Activated CD4-positive, alpha-beta memory T cell treated with anti-CD3 and anti-CD28 coated beads, Interleukin-2, amount 10 ng/mL, durations not matched to agents 7 days and 5 days (primary cell): ENCODE measurements at places on chromosomes 13 and 19. TPM values are rescaled to one million over a fixed set of nuclear protein-coding genes. Genes with fewer than 3 reads are reported as not detected.
A peak's percentile ranks its signal among the peaks of the same experiment; 100 is the strongest.

UPK1A gene
- 0.86 TPM for total RNA-seq

GRCh38 chr13:93226623-93227279, at the start of gene GPC6:
Gene GPC6 (plus strand): TSS chr13:93226807.
- H3K4me1 ChIP-seq, result no peaks in the 10 kb centered on the region
- H3K27me3 ChIP-seq, result peaks cover 34% of the 10 kb centered on the region
- no peak for DNase-seq
- peaks cover 5% of the 10 kb centered on the region for H3K36me3 ChIP-seq
- no peak within 1 kb of the TSS for H3K27ac ChIP-seq

DNA sequence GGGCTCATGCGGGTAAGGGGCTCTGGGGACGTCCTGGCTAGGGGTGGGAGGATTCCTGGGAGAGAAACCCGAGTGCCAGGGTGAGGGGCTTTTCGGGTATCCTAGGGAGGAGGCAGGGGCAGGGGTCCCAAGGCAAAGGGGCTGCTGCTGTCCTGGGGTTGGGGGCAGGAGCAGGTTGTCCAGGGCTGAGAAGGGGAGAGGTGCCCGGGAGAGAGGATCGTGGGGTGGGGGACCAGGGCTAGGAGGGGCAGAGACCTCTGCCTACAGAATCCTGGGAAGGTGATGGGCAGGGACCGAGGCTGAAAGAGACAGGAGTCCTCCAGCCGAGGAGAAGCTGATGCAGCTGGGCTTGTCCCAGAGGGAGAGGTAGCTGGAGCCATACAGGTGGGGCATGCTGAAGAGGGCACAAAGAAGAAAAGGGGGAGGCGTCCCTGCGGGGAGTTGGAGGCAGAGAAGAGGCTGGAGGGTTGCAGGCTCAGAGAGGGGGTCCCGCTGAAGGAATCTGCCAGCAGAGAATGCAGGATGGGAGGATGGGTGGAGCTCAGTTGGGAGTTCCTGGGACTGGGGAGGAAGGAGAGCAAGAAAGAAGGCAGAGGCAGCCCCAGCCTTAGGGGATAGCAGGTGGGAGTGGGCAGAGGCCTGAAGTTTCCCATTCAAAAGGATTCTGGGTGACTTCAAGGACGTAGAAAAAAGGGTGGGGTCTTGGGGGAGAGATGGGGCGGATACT, 574 bp downstream of the CYP2S1 start:
- H3K27ac ChIP-seq, result no peak overlapping the region
- H3K4me3 ChIP-seq, result peak overlapping the region; percentile 40
- peaks cover 47% of the 10 kb centered on the region for H3K27me3 ChIP-seq
- peaks cover 16% of the 10 kb centered on the region for H3K4me1 ChIP-seq
- no peak for DNase-seq
- no peaks in the 10 kb centered on the region for H3K36me3 ChIP-seq

DNA sequence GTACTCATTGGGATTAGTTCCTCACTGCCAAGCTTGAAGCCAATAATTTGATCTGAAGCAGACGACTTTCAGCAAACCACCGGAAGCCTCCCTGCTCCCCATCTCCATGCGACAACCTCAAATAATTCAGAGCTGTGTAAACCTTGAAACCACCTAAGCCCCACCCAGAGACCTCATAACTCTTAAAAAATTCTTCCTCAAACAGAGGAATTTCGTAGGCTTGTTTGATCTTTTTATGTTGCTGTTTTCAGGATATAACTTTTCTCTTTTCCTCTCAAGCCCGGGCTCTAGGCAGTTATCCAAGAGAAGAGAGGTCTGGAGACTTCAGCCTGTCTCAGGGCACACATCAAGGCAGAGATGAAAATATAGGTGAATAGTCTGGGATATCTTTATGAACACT, 311.6 kb downstream of the KCNRG start:
- H3K27me3 ChIP-seq, result peaks cover 8% of the 10 kb centered on the region
- H3K36me3 ChIP-seq, result no peaks in the 10 kb centered on the region
- no peak overlapping the region for H3K4me3 ChIP-seq
- DNase-seq, result no peak
- no peak overlapping the region for H3K27ac ChIP-seq

DNA sequence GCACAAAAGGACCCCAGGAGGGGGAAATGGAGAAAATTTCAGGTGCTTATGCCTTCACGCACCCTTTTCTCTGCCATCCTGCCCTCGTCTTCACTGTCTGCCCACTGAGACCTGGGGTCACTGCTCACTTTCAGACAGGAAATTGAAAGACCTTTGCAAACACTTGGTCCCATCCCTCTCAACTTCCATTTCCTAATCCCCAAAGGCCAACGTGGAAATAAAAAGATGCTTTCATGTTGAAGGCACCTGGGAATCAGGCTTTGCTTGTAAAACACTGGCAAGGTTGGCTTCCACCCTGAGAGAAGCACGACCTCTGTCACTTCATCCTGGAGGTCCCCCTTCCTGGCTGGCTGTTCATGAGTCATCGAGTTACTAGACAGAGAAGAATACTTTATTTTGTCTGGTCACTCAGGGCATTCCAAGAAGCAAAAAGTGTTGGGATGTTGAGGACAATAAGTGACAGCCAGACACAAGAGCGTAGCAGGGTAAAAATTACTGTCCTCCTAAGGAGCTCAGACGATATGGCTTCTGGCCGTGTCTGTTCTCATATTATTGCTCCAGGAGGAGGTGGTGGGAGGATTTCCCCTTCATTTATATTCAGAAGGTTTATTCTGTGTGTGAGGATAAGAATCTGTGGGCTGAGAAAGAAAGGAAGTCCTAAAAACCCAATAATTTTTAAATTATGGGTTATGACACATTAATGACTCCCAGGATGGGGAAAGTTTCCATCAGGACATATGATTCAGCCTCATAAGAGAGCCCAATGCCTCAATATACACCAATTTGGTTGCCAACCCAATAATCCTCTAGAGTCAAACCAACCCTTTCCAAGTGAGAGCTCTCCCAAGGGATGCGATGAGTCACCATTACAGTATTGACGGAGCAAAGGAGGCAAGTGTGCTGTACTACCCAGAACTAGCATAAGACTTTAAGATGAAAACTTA, 409.0 kb downstream of the COG6 start:
- H3K36me3 ChIP-seq, result no peaks in the 10 kb centered on the region
- no peaks in the 10 kb centered on the region for H3K27me3 ChIP-seq
- no peak for DNase-seq

DNA sequence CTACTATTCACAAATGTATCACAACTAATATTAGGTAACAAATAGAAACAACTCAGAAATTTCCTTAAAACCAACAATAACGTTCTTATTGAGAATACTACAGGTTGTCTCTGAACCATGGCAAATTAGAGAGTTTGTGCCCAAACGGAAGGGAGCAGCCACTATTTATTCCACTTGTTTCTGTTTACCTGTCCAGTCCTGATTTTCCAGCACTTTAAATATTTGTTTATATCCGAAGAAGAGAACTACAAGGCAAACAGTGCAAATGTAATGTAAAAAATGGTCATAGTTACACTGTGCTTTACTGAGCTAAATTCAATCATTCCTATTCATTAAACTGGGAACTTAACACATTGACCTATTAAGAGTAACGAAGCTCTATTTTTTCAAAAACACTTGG, 9.2 kb downstream of the SUCLA2 start:
- no peak overlapping the region for H3K27ac ChIP-seq
- DNase-seq, result no peak
- no peaks in the 10 kb centered on the region for H3K27me3 ChIP-seq
- no peak overlapping the region for H3K4me3 ChIP-seq
- peaks cover 60% of the 10 kb centered on the region for H3K36me3 ChIP-seq
- H3K4me1 ChIP-seq, result no peaks in the 10 kb centered on the region

- no peak overlapping the region for H3K4me3 ChIP-seq
- no peak for DNase-seq
- peaks cover 4% of the 10 kb centered on the region for H3K27me3 ChIP-seq
- H3K27ac ChIP-seq, result no peak overlapping the region
Measured at GRCh38 chr13:25632166-25632888, 260.6 kb downstream of the ATP8A2 start.

GRCh38 chr13:75610466-75610865, 25.7 kb upstream of the LMO7 start:
- H3K27me3 ChIP-seq, result no peaks in the 10 kb centered on the region
- no peak overlapping the region for H3K27ac ChIP-seq
- no peak overlapping the region for H3K4me3 ChIP-seq
- DNase-seq, result no peak
- no peaks in the 10 kb centered on the region for H3K4me1 ChIP-seq

DNA sequence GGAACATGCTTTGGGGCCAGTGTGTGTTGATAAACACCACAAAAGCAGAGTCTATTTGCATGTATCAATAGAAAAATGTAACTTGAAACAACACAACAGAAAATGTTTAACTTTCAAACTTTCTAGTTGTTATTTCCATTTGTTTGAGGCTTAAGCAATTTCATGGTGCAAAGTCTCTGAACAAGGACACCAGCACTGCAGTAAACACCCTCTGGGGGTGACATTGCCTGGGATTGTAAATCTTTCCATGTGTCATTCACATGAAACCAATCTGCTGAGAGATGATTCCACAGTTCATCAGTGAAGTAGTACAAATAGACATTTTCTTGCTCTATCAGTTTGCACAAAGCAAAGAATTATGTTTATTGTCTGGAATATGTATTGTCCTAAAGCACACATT, 124.5 kb downstream of the ITGBL1 start:
- DNase-seq, result no peak
- H3K27ac ChIP-seq, result no peak overlapping the region
- H3K27me3 ChIP-seq, result no peaks in the 10 kb centered on the region

METTL21C gene
- total RNA-seq, result not detected

DNA sequence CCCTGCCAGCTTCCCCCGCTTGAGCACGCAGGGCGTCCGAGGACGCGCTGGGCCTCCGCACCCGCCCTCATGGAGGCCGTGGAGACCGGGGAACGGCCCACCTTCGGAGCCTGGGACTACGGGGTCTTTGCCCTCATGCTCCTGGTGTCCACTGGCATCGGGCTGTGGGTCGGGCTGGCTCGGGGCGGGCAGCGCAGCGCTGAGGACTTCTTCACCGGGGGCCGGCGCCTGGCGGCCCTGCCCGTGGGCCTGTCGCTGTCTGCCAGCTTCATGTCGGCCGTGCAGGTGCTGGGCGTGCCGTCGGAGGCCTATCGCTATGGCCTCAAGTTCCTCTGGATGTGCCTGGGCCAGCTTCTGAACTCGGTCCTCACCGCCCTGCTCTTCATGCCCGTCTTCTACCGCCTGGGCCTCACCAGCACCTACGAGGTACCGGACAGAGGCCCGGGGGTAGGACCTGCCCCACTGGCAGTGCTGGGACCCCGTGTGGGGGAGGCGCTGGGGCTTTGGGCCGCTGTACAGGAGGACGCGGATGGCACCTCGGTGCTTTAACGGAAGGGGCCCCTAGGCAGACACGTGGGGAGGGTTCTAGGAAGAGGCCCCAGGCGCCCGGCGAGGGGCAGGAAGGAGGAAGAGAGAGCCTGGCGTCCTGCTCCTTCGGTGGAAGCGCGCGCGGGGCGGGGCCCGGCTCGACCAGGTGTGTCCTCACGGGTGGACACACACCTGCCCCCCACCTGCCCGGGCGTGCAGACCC, 681 bp downstream of the SLC5A5 start:
- no peaks in the 10 kb centered on the region for H3K27me3 ChIP-seq
- H3K4me3 ChIP-seq, result peak overlapping the region; percentile 89
- peaks cover 3% of the 10 kb centered on the region for H3K36me3 ChIP-seq
- peak; percentile 79 for DNase-seq
- peaks cover 27% of the 10 kb centered on the region for H3K4me1 ChIP-seq
- H3K27ac ChIP-seq, result peak overlapping the region; percentile 62

CAPNS1 gene
- total RNA-seq, result 520 TPM

SYNGR4 gene
- total RNA-seq, result 0.28 TPM

GRCh38 chr19:16897856-16898161, 9.0 kb downstream of the F2RL3 start:
- H3K4me1 ChIP-seq, result peaks cover 32% of the 10 kb centered on the region
- peaks cover 19% of the 10 kb centered on the region for H3K27me3 ChIP-seq
- peak overlapping the region; percentile 46 for H3K4me3 ChIP-seq

GRCh38 chr19:42361545-42361910, 28.6 kb downstream of the CNFN start:
- H3K4me1 ChIP-seq, result no peaks in the 10 kb centered on the region
- H3K27ac ChIP-seq, result no peak overlapping the region
- no peak overlapping the region for H3K4me3 ChIP-seq
- H3K36me3 ChIP-seq, result peaks cover 6% of the 10 kb centered on the region

DNA sequence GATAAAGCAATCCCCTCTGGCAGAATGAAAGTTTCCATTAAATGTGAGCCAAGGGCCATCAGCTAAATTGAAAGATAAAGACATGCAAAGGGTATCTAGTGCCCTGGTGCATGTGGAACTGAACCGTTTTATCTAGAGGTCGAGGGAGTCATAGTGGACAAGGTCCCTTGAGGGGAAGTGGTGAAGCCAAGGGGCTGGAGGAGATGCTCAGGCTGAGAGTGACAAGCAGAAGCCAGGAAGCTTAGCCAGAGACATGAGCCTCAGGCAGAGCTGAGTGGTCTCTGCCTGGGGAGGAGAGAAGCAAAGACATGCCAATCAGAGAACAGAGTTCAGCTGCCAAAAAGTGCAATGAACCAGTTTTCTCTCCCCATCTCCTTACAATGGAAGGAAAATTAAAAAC, 68.1 kb upstream of the SLC10A2 start:
- H3K27me3 ChIP-seq, result no peaks in the 10 kb centered on the region
- no peaks in the 10 kb centered on the region for H3K4me1 ChIP-seq
- no peaks in the 10 kb centered on the region for H3K36me3 ChIP-seq
- DNase-seq, result no peak

GRCh38 chr19:17654993-17655392, 33.2 kb downstream of the UNC13A start:
- no peaks in the 10 kb centered on the region for H3K4me1 ChIP-seq
- H3K27ac ChIP-seq, result no peak overlapping the region
- peaks cover 7% of the 10 kb centered on the region for H3K27me3 ChIP-seq

DNA sequence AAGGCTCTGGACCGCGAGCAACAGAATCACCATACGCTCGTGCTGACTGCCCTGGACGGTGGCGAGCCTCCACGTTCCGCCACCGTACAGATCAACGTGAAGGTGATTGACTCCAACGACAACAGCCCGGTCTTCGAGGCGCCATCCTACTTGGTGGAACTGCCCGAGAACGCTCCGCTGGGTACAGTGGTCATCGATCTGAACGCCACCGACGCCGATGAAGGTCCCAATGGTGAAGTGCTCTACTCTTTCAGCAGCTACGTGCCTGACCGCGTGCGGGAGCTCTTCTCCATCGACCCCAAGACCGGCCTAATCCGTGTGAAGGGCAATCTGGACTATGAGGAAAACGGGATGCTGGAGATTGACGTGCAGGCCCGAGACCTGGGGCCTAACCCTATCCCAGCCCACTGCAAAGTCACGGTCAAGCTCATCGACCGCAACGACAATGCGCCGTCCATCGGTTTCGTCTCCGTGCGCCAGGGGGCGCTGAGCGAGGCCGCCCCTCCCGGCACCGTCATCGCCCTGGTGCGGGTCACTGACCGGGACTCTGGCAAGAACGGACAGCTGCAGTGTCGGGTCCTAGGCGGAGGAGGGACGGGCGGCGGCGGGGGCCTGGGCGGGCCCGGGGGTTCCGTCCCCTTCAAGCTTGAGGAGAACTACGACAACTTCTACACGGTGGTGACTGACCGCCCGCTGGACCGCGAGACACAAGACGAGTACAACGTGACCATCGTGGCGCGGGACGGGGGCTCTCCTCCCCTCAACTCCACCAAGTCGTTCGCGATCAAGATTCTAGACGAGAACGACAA, 1.8 kb downstream of the PCDH17 start:
- peaks cover 20% of the 10 kb centered on the region for H3K36me3 ChIP-seq
- H3K27me3 ChIP-seq, result peaks cover 61% of the 10 kb centered on the region
- H3K4me3 ChIP-seq, result no peak overlapping the region
- no peak overlapping the region for H3K27ac ChIP-seq
